ENCODE measurements at places on chromosomes 3 and 15. TPM values are rescaled to one million over a fixed set of nuclear protein-coding genes. Genes with fewer than 3 reads are reported as not detected.

BOC gene
- total RNA-seq, result 29.2 TPM

TMCO5A gene
- total RNA-seq, result not detected

COX17 gene
- 8.0 TPM for total RNA-seq

MRPL46 gene
- 11.2 TPM for total RNA-seq

TRPM1 gene
- total RNA-seq, result under 0.01 TPM

RNF111 gene
- 21.4 TPM for total RNA-seq

ACAD11 gene
- total RNA-seq, result 31.1 TPM

ITIH4 gene
- 3.5 TPM for total RNA-seq

NR2E3 gene
- total RNA-seq, result under 0.01 TPM

PIERCE2 gene
- total RNA-seq, result 5.3 TPM

SCN5A gene
- under 0.01 TPM for total RNA-seq

TICRR gene
- total RNA-seq, result 0.88 TPM

LRRN1 gene
- 3.5 TPM for total RNA-seq

RAB6B gene
- total RNA-seq, result 0.59 TPM

SGO1 gene
- total RNA-seq, result 0.88 TPM

DNA sequence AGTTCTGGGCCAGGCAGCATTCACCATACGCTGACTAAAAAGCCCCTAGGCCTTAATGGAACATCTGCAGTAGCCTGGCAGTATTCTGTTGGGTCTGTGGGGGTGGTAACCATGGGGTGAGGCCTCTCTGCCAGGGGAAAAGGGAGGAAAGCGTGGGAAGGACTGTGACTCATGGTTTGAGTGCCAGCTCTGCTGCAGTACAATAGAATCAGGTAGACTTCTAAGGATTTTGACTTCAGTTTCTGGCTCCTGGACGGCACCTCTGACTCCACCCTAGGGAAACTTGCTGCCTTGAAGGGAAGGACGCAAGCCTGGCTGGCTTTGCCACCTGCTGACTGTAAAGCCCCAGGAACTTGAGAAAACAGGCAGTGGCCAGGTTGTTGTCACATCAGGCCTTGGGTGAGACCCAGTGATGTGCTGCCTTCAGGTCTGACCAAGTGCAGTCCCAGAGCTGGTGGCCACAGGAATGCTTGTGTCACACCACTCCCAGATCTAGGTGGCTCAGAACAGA is 148.6 kb downstream of the SUCNR1 start:
- no peak for DNase-seq

DNA sequence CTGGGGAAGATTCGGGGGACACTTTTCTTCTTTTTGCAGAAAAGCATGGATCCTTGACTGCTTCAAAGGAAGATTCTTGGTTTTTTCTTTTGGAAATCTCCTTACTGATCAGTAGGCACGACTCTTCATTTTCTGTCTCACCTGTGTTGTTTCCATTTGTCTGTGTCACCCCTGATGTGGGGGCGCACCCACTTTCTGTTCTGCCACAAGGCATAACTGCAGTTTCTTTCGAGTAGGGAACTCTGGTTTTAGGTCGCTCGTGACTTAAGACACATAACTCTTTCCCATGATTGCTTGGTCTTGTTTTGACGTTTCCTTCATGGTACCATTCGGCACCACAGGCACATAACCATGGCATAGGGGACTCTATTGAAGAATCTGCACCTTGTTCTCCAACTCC is 31.3 kb downstream of the RNF168 start:
- DNase-seq, result no peak

GRCh38 chr3:22475665-22476240 is 724.7 kb upstream of the ZNF385D start:
- DNase-seq, result no peak

DNA sequence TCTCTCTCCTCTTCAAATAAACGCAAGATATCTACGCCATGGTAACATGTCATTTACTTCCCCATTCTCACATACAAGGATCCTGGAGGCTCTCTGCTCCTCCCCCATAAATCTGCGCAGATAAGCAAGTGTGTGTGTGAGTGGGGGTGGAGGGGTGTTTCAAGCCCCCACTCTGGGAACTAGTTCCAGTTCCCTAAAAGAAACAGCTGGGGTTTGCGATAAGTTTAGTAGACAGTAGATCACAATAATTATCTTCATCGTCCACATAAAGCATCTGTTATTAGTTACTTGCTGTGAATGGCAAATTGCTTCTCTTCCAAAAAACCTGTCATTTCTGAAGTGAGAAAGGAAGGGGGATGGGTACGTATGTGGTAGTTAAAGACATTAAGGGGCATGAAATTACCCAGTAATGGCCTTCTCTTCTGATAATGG is 79.8 kb downstream of the RBPMS2 start:
- DNase-seq, result peak; percentile 22

- peak; percentile 3 for DNase-seq
Observed at GRCh38 chr3:65706776-65707568, 331.7 kb downstream of the MAGI1 start.

GRCh38 chr15:75849167-75849566 is 5.9 kb downstream of the UBE2Q2 start:
- DNase-seq, result no peak

DNA sequence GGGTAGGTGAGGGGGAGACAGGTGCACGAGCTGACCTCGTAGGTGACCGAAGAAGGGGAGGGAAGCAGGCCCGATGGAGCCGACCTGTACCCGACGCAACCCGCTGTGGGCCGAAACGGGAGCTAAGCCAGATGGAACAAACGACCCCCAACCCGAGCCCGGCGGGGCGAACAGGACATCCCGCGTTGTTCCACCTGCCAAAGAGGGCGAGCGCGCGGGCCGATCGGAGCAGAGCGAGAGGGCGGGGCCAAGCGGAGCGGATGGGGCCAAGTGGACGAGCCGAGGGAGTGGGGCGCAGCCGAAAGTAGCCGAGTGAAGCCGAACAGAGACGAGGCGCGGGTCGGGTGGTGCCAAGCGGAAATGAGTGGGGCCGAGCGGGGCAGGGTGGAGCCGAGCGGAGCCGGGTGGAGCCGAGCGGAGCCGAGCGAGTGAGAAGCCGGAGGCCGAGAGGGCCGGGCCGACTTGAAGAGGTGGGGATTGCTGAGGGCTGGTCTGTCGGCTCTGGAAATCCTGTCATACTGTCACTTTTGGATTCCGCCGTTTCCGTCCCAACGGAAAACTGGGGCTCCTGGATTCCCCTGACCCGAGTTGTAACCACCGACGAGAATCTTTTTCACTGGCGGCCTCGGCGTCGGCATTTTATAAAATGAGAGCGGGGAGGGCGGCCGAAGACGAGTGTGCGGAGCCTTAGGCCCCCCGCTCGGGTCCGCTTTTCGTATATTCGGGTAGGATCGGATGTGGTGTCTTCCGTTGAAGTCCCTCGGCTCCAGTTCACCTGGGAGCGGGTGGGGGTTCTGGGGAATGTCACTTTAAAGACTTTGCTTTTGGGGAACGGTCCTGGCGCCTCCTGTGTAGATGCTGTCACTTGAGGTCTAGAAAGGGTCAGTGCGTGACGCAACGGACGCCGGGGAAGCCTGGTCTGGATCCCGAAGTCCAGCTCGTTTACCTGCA is 15.6 kb upstream of the WNT7A start:
- DNase-seq, result peak; percentile 98

GRCh38 chr3:44292276-44292675 is 46.3 kb upstream of the TCAIM start:
- no peak for DNase-seq

GRCh38 chr3:128385080-128385832 is 81.4 kb downstream of the DNAJB8 start:
- DNase-seq, result peak; percentile 95

GRCh38 chr3:69013253-69014021 is at the start of gene EOGT:
TSS of gene EOGT (minus strand) at chr3:69013684. CDS start at chr3:69009846, 3,838 bp downstream.
- DNase-seq, result peak; percentile 94

GRCh38 chr3:128998561-128998960 is 2.5 kb upstream of the EFCC1 start:
- DNase-seq, result peak; percentile 61

- peak; percentile 86 for DNase-seq
Observed at GRCh38 chr3:8741581-8742261, 8.1 kb downstream of the CAV3 start.

GRCh38 chr3:185212559-185212958 is 41.3 kb downstream of the EHHADH start:
- no peak for DNase-seq

DNA sequence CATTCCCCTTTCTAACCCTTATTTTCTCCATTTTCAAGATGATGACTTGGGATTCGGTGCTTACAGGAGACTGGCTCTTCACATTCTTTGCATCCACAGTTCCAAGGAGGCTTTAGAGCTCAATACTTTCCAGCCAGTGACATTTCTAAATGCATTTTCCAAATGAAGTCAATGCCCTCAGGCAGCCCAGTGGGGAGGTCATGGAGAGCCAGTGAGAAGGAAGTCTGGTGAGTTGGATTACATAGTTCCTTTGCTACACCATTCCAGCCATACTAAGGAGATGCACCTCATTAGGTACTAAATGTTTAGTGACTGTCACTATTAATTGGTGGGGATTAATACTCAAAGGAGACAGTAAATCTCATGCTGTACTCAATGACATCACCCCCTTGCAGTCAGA is 248.1 kb downstream of the LRRN1 start:
- no peak for DNase-seq

DNA sequence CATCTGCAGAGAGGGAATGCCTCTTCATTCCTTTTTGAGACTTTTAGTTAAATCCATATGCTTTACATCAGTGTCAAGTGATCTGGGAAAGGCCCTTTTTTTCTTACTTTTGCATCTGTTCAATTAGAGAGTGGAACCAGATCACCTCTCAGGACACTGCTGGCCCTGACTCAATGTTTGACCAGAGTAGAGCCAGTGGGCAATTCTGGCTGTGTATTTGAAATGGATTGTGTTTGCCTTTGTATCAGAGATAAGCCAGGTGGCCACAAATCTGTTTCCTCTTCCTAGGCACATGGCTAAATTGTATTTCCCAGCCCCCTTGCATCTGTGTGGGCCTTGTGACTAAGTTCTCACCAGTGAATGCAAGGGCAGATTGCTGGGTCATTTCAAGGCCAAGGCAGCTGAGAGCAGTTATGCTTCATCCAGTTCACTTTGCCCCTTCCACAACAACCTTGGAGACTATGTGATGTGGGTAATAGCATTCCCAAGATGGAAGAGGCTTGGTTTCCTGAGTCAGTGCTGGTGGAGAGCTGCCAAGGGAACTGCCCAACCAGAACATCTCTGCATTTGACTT is 75.6 kb upstream of the CACNA2D3 start:
- DNase-seq, result no peak

DNA sequence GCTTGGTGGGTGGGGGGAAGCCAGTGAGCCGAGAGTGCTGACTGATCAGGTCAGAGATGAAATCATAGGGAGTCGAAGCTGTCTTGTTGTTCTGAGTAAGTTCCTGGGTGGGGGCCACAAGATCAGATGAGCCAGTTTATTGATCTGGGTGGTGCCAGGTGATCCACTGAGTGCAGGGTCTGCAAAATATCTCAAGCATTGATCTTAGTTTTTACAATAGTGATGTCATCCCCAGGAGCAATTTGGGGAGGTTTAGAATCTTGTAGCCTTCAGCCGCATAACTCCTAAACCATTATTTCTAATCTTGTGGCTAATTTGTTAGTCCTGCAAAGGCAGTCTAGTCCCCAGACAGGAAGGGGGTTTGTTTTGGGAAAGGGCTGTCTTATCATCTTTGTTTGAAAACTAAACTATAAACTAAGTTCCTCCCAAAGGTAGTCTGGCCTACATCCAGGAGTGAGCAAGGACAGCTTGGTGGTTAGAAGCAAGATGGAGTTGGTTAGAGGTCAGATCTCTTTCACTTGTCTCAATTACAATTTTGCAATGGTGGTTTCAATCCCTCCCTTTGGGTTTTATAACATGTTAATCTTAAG is 18.7 kb upstream of the MTMR14 start:
- DNase-seq, result no peak

GRCh38 chr3:18027161-18027939 is 284.9 kb upstream of the TBC1D5 start:
- no peak for DNase-seq

- DNase-seq, result peak; percentile 42
Observed at GRCh38 chr3:140499114-140499757, 178.6 kb upstream of the TRIM42 start.

GRCh38 chr3:109702252-109702651 is 364.9 kb upstream of the DPPA4 start:
- peak; percentile 4 for DNase-seq

DNA sequence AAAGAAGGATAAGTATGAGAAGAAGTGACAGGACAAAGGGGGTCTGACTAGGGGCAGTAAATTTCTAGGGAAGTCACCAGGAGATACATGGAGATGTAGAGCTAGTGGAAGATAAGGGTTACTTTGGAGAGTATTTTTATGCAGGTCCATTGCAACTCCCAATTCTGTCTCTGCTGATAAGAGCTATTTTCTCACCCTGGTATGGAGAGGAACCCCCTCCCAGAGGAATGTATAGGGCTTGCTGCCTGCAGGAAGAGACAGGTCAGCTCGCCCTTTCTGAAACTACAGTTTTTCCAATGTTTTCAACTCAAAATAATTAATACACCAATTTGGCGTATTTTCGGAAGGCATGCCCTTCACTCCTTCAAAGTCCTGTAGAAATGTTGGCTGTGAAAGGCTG is 11.4 kb upstream of the CORO2B start:
- no peak for DNase-seq

GRCh38 chr3:16849795-16850194 is 35.0 kb upstream of the PLCL2 start:
- DNase-seq, result peak; percentile 11

All from osteoblast (primary cell).